ENCODE measurements at places on chromosomes 3 and 15. TPM values are rescaled to one million over a fixed set of nuclear protein-coding genes. Genes with fewer than 3 reads are reported as not detected.

GRCh38 chr3:78427303-78427702, 1340.5 kb downstream of the ROBO1 start:
- no peak for DNase-seq

Gene ERICH6
- total RNA-seq, result not detected

DNA sequence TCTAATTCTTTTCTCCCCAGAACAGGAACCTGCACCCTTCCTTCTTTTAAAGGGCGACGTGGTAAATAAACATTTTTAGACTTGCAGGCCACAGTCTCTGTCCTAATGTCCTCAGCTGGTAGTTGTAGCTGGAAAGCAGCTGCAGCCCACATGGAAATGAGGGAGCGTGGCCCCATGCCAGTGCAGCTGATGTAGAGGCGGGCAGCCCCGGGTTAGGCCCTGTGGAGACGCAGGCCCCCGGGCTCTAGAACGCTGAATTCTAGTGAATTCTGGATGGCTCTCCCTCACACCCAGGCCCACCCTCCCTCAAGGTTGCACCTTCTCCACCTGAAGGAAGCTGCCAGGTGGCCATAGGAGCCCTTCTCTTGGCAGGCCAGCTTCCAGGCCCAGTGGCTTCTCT, 52.3 kb downstream of the PGPEP1L start:
- no peak for DNase-seq

Gene USP19
- total RNA-seq, result 39.1 TPM

- no peak for DNase-seq
Observed at GRCh38 chr15:71008250-71008870, 106.9 kb upstream of the THSD4 start.
